ENCODE measurements at places on chromosomes 16 and 17. TPM values are rescaled to one million over a fixed set of nuclear protein-coding genes. Genes with fewer than 3 reads are reported as not detected.

- no peak for DNase-seq
Measured at GRCh38 chr17:28392491-28392890, 13.5 kb downstream of the SLC46A1 start.

Gene NETO2
- 41.2 TPM for total RNA-seq

GRCh38 chr16:3054965-3055733 is 8.8 kb downstream of the MMP25 start:
- DNase-seq = no peak

DNA sequence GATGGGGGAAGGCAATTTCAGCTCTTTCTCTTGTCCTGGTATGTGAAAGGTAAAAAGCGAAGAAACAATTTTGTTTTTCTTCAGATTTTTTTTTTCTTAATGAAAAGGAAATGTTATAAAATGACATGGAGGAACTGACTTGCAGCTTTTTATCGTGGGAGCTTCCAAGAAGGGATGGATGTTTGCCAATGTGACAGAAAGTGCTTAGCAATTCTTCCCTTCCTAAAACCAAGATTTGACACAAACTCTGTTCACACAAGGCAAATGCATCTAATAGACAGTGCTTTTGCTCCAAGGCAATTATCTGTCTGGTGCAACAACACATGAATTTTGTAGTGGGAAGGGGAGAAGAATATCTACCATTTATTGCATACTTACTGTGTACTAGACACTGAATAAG is 988.5 kb downstream of the CDH11 start:
- DNase-seq = no peak

Gene CDRT15L2
- not detected for total RNA-seq

- DNase-seq = no peak
Measured at GRCh38 chr17:74212209-74212912, 1.0 kb upstream of the TTYH2 start.

Gene LYZL6
- total RNA-seq = not detected

Gene ZCCHC14
- 19.2 TPM for total RNA-seq

GRCh38 chr16:71524566-71525553 is 1.4 kb upstream of the CHST4 start:
- DNase-seq = no peak

- DNase-seq = no peak
Measured at GRCh38 chr17:58370309-58370708, 18.3 kb upstream of the SUPT4H1 start.

Gene KRTAP4-6
- total RNA-seq = not detected

DNA sequence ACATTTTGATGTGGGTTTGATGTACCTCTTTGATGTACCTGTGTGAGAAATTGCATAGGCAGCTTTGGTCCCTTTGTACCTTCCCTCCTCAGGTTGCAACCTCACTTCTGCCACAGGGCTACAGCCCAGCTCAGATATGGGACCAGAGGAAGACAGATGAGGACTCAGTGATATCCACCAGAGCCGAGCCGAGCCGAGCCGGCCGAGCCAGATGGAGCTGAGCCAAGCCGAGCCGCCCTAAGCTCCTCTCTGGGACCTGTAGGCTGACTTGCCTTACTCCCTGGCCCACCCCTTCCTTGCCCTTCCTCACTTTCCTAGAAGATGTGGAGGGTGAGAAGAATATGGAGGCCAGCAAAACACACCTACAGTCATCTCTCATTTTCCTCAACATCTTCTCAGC is 3.8 kb downstream of the HEATR9 start:
- no peak for DNase-seq

DNA sequence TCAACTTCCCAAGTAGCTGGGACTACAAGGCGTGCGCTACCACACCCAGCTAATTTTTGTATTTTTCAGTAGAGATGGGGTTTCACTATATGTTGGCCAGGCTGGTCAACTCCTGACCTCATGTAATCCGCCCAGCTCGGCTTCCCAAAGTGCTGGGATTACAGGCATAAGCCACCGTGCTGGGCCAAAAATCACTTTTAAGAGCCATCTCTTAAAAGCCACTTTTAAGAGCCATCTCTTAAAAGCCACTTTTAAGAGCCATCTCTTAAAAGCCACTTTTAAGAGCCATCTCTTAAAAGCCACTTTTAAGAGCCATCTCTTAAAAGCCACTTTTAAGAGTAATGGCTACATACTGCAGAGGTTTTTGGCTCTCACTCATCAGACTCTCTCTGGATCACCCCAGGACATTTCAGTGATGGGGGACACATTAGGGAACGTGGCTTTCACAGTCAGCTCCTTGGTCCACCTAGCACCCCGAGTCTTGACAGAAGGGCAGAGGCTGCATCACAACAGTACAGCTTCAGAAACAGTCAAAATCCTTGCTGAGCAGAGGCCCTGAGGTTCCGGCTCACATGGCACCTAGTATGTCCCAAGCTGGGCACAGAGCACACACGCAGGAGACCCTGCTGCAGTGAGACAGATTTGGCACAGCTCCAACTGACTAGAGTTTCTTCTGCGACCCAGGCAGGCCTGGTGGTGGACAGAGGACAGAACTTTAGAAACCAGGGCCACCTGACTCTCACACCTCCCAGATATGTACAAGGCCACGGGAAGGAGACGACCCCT is 23.6 kb downstream of the RANBP10 start:
- DNase-seq = no peak

Measured in PC-9 (cell line).